A549 treated with DMSO at 1 μM for 4 hours (cell line): ENCODE measurements at places on chromosomes 7 and 10. TPM values are rescaled to one million over a fixed set of nuclear protein-coding genes. Genes with fewer than 3 reads are reported as not detected.

The CPN1 gene
- total RNA-seq, result 0.16 to 0.60 TPM (median 0.41 TPM) in 5 replicates

The CACNB2 gene
- total RNA-seq, result not detected in 5 replicates

The MYOZ1 gene
- not detected in 5 replicates for total RNA-seq

The WDFY4 gene
- 0.01 TPM in 1 of 5 replicates, not detected in the others for total RNA-seq

The CAPZA2 gene
- total RNA-seq, result 118 to 159 TPM (median 138 TPM) in 5 replicates

The FAM25C gene
- total RNA-seq, result 0.99 to 2.1 TPM (median 2.0 TPM) in 5 replicates

The ANKRD2 gene
- total RNA-seq, result 2.9 to 5.1 TPM (median 4.3 TPM) in 5 replicates

The GIMAP8 gene
- not detected in 5 replicates for total RNA-seq

The MSMB gene
- total RNA-seq, result not detected in 5 replicates

The H2BK1 gene
- not detected in 5 replicates for total RNA-seq

The SPAM1 gene
- not detected in 5 replicates for total RNA-seq

The TMEM270 gene
- 0.19 to 0.23 TPM in 2 of 5 replicates, not detected in the others for total RNA-seq

The CUZD1 gene
- total RNA-seq, result 0.94 to 1.9 TPM (median 1.3 TPM) in 5 replicates

The NUDT13 gene
- 2.0 to 3.3 TPM (median 3.0 TPM) in 5 replicates for total RNA-seq

The TMEM176A gene
- total RNA-seq, result not detected in 5 replicates

The SFRP4 gene
- 3.5 to 4.6 TPM (median 3.9 TPM) in 5 replicates for total RNA-seq

The SPOCK2 gene
- total RNA-seq, result 0.19 to 0.52 TPM (median 0.37 TPM) in 5 replicates

The PPP3CB gene
- 16.6 to 20.2 TPM (median 19.3 TPM) in 5 replicates for total RNA-seq

The SAP25 gene
- 0.28 to 0.88 TPM (median 0.68 TPM) in 4 of 5 replicates, not detected in the other for total RNA-seq

The NSUN5 gene
- total RNA-seq, result 49.2 to 62.0 TPM (median 55.3 TPM) in 5 replicates

The FZD1 gene
- total RNA-seq, result 2.4 to 2.9 TPM (median 2.6 TPM) in 5 replicates

The OR2A42 gene
- not detected in 5 replicates for total RNA-seq

The ENO4 gene
- 0.11 to 0.67 TPM (median 0.34 TPM) in 5 replicates for total RNA-seq

The SPACDR gene
- 0.45 to 0.90 TPM (median 0.75 TPM) in 4 of 5 replicates, not detected in the other for total RNA-seq

The C7orf25 gene
- 1.00 to 4.0 TPM (median 2.7 TPM) in 5 replicates for total RNA-seq

The GOLGA7B gene
- 4.2 to 5.5 TPM (median 5.1 TPM) in 5 replicates for total RNA-seq

The AMZ1 gene
- total RNA-seq, result 0.01 to 0.05 TPM in 2 of 5 replicates, not detected in the others

The NODAL gene
- 0.06 TPM in 1 of 5 replicates, not detected in the others for total RNA-seq

The OPN1SW gene
- total RNA-seq, result not detected in 5 replicates

The PPP1R17 gene
- total RNA-seq, result not detected in 5 replicates

The ZNF316 gene
- total RNA-seq, result 12.9 to 15.2 TPM (median 13.1 TPM) in 5 replicates

The PILRB gene
- total RNA-seq, result 20.2 to 38.1 TPM (median 31.9 TPM) in 5 replicates

The CH25H gene
- total RNA-seq, result 0.06 to 0.07 TPM in 2 of 5 replicates, not detected in the others

The ZNF777 gene
- 16.1 to 21.5 TPM (median 18.6 TPM) in 5 replicates for total RNA-seq

The PI4K2A gene
- 27.9 to 32.8 TPM (median 31.9 TPM) in 5 replicates for total RNA-seq
